NCI-H2029 treated with DMSO at 0.1 percent for 48 hours (cell line): ENCODE measurements at places on chromosomes 3 and 15.

DNA sequence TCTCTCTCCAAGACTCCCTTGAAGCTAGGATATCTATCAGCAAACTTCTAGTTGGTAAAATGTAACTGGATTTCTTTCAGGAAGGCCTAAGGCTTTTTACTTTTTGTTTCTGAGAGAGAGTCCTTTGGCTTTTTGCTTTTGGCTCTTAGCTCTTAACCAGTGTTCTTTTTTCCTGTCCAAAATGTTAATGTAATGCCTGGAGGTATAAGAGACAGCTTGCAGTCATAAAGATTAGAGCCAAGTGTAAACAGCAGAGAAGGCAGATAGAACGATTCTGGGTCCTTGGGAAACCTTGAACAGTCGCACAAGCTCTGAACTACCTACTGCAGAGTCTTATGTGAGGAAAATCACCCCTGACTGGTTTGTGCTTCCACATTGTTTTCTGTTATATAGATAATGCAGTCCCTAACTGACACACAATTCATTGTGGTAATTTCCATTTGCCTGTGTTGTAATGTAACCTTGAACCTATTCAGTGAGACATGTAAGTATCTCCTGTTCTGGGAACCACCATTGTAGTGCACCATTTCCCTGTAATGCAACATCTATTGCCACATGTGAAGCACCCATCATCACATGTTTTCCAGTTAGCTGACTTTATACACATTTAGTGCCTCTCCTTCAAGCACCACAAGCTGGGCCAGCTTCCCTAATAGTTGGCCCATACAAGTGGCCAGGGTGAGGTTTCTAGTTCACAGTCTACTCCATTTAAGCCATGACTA, 1311.9 kb downstream of the ROBO1 start:
- DNase-seq = no peak

- no peak for DNase-seq
Observed at GRCh38 chr15:28922707-28923012, 36.9 kb downstream of the APBA2 start.

DNA sequence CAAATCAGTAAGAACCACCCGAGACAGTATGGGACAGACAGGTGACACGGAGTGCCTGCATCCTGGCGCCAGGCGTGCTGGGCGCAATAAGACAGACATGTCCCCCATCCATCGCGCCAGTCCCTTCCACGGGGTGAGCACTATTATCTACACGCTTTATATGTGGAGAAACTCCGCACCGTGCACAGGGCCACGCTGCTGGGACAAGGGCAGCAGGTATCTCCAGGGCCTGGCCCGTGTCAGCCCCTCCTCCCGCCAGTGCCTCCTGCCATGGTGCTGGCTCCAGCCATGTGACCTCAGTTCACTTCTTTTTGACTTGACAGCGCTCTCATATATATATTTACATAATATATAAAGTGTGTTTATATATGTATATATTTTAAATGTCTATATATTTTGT, 42.6 kb downstream of the TNK2 start:
- DNase-seq = no peak

- peak; percentile 16 for DNase-seq
Observed at GRCh38 chr15:85730001-85730820, 64.5 kb downstream of the KLHL25 start.

DNA sequence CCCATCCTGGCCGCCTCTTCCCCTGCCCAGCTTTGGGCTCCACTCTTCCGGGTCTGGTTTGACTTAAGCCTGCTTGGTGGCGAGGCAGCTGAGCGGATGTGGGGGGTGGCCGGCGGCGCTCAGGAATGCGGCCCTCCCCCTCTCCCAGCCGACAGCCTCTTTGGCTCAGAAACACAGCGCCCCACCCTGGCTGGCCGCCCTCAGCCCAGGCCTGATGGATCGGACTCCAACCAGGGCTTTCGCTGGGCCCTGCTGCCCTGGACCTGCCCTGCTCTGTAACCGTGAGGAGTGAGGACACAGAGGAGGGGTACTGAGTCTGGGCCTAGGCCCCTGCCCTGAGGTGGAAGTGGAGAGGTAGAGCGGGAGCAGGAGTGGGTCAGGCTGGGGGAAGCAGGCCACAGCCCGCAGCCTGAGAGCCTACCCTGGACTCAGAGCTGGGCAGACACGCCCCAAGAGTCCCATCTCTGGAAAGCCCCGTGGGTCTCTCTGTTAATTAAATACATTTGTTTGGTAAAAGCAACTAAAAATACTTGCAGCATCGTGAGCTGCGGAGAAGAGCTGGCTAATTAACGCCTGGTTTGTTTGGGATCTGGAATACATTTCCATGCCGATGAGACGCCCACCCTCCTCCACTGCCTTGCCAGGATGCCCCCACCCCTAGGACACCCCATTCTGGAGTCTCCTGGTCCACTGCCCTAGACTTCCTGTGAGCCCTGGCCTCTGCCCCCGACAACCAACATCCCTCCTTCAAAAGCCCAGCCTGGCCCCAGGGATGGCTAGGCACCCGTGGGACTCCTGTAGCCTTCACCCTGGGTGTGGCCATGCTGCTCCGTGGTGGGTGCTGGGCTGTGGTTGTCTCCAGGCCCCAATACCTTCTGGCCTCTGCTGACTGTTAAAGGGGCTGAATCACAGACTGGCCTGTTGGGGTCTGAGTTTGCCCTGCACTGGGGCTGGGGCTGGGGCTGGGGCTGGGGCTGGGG, 19.6 kb downstream of the PLXNA1 start:
- DNase-seq = no peak

DNA sequence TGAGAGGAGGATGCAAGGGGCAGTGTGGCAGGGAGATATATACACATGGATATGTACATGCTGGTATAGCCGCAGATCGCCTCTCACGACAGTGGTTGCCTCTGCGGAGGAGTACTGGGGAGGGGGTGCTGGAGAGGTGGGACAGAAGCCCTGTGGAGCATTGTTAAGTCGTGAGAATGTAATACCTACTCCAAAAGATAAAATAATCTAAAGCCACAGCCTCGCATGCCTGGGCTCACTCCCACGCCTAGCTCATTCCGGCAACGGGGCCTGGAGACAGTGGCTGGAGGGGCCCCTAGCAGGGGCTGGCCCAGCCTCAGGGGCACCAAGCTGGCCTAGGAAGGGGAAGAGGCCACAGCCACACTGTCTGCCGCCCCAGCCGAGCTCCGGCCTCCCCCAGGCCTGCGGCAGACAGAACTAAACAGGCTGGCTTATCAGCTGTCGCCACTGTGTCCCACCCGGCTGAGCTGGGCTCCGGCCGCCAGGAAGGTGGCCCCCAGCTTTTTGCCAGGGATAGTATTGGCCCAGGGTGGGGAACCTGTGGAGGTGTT, 65.1 kb upstream of the LCTL start:
- DNase-seq = no peak

- DNase-seq = no peak
Observed at GRCh38 chr3:184379358-184380184, at the start of gene CHRD. Gene CHRD, plus strand, starts transcription at chr3:184380054. Its CDS starts 265 bp downstream, at chr3:184380319.

DNA sequence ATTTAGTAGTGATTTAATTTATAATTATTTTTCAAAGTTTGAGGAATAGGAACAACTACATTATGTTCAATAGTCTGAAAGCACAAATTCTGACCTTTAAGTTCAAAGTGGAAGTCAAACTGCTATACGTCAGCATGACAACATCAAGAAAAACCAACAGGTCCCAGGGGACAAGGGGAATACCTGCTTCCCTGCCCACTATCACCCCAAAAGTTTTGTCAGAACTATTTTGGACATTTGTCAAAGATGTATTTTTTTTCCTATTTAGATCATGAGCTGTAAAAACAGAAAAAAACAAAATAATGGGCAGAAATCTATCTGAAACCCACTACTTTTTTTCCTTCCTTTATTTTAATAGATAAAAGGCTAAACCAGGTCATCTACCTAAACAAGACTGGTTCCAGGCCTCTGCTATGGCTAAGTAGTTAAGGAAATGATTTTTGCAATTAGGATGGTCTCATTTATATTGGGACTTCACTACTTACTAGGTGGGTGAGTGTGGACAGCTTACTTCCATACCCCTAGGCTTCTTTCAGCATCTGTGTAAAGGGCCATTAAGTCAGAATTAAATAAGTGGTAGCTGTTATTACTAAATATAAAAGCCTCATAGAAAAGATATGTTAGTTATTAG, 746.3 kb downstream of the FHIT start:
- no peak for DNase-seq

- no peak for DNase-seq
Observed at GRCh38 chr3:196220587-196220986, 4.3 kb downstream of the SLC51A start.

- no peak for DNase-seq
Observed at GRCh38 chr3:33883951-33884561, 85.6 kb downstream of the PDCD6IP start.

- DNase-seq = peak; percentile 11
Observed at GRCh38 chr15:72203507-72203837, 5.9 kb upstream of the GRAMD2A start.

DNA sequence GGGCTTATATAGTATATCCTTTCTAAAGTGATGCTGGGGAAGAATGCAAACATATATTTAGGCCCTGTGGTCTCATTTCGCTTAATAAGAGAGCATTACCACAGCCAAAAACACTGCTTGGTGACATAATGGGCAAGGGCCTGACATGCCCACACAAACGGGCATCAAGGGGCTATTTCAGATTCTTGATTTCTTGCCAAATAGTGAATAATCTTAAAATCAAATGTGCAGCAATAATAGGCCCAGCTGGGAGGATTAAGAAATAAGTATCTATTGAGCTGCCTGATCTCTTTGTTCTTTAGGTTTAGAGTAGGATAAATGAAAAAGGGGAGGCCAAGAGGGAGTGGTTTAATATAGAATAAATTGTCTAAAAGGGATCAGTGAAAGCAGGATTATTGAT, 241.0 kb upstream of the GBE1 start:
- DNase-seq = no peak

- DNase-seq = no peak
Observed at GRCh38 chr3:35291471-35292236, 347.7 kb upstream of the ARPP21 start.

- no peak for DNase-seq
Observed at GRCh38 chr3:40230382-40230781, 79.1 kb upstream of the EIF1B start.

DNA sequence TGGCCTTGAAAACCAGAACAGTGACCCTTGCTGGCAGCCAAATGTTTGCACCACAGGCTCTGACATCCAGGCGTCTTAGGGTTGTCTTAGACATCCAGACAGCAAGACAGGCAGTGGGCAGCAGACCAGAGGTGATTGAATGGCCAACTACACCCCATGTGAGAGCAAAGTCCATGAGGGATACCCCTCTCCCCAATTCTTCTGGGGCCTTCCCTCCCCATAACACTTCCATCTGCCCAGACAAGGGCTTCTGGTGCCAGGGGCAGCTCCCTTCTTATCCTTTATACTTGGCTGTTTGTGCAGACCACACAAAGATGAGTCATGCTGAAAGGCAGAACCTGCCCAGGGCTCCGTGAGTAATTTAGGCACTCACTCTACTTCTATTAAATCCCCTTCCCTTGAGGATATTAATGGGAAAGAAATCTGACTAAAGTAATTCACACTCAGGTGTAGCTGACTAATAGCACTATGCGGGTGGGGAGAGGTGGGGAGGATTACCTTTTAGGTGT, 257.9 kb downstream of the UACA start:
- no peak for DNase-seq

DNA sequence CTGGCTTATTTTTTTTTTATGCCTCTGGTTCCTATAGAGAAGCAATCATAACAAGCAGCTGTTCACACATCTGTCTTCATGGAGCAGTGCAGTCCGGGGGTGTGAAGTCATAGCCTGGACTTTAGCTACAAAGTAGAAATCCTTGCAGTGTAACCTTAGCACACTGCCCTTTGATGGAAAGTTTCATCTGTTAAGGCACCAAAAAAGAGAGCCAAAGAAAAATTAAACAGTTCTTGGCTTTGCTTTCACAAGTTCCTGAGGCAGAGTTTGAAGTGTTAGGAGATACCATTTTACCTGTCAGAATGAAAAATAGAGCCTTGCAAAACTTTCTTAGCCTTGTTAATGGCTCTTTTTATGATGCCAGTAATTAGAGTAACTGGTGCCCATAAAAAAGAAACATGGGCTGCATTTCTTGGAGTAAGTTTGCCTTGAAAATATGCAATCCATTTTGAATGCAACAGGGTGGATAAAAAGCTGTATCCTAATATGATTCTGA, 84.1 kb downstream of the PIK3R4 start:
- no peak for DNase-seq

- DNase-seq = no peak
Observed at GRCh38 chr3:184914628-184915027, 102.7 kb downstream of the VPS8 start.

GRCh38 chr3:56790016-56790821, 11.5 kb downstream of the ARHGEF3 start:
- DNase-seq = no peak

DNA sequence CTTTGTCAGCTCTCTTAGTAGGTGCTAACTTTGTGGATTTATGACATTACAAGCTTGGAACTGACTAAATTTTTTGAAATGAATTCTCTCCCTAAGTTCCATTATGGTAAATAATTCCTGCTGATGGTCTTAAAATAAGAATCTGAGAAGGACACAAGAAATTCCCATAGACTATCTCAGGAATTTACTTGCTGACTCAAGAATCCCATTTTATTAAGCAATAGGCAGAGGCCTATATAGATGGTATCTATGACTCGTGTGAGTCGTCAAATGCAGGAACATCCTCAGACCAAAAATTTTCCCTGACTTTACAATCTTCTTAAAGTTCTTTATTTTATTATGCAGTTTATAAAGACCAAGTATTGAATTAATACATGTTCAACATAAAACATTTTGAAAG, 30.7 kb upstream of the CBLB start:
- DNase-seq = no peak

- peak; percentile 4 for DNase-seq
Observed at GRCh38 chr3:78765671-78766485, 1001.9 kb downstream of the ROBO1 start.

- DNase-seq = no peak
Observed at GRCh38 chr3:5463991-5464390, 276.5 kb downstream of the EDEM1 start.

GRCh38 chr3:10432156-10432845, 73.1 kb downstream of the ATP2B2 start:
- DNase-seq = peak; percentile 82

DNA sequence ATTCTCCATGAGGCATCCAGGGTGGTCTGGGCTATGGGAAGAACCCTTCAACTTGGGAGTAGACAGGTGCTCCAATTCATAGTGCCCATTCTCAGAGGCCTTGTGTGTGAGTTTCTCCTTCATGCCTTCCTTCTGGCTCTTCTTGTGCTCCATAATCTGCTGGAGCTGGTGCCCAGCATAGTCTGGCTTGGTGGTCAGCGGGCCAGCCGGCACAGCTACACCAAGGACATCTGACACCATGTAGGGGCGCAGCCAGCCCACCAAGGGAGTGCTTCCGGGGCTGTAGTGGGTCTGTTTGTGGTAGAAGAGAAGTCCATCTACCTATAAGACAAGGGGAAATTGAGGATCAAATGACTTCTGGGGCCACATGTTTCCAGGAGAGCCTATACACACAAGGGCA, 19.2 kb upstream of the PTPN9 start:
- DNase-seq = no peak

- DNase-seq = no peak
Observed at GRCh38 chr15:70185251-70185711, 87.6 kb upstream of the TLE3 start.
